Activated naive CD8-positive, alpha-beta T cell treated with anti-CD3 and anti-CD28 coated beads for 36 hours (primary cell): ENCODE measurements at places on chromosomes 2 and 18. TPM values are rescaled to one million over a fixed set of nuclear protein-coding genes. Genes with fewer than 3 reads are reported as not detected.

Gene HOXD9
- total RNA-seq: not detected

Gene GPN1
- 49.9 TPM for total RNA-seq

Gene PPP1R1C
- total RNA-seq: not detected

Gene SCYGR7
- not detected for total RNA-seq

Gene ACVR1
- total RNA-seq: 7.1 TPM

Gene RBM44
- 0.46 TPM for total RNA-seq
